Osteocyte (in vitro differentiated cells): ENCODE measurements at places on chromosomes 11 and 22. TPM values are rescaled to one million over a fixed set of nuclear protein-coding genes. Genes with fewer than 3 reads are reported as not detected.

Gene CECR2
- total RNA-seq: 0.24 and 0.63 TPM in 2 replicates

Gene DRICH1
- total RNA-seq: 0.43 TPM in 1 of 2 replicates, not detected in the other

Gene FAM111A
- total RNA-seq: 43.0 and 48.5 TPM in 2 replicates

Gene TRABD
- total RNA-seq: 24.3 and 25.9 TPM in 2 replicates

DNA sequence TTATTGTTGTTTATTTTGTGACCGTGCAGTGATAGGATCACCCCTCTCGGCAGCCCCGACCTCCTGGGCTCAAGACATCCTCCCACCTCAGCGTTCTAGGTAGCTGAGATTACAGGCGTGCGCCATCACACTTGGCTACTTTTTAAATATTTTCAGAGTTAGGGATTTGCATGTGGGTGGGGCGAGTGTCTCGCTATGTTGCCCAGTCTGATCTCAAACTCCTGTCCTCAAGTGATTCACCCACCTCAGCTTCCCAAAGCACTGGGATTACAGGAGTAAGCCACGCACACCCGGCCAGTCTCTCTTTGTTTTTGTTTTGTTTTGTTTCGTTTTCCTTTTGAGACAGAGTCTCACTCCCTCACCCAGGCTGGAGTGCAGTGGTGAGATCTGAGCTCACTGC, 1.2 kb upstream of the INTS5 start:
- DNase-seq: no peak
- peak overlapping the region; percentile 98 for H3K27ac ChIP-seq
- no peaks in the 10 kb centered on the region for H3K27me3 ChIP-seq
- peak overlapping the region; percentile 40 for H3K4me3 ChIP-seq
- H3K4me1 ChIP-seq: peaks cover 14% of the 10 kb centered on the region

- H3K4me1 ChIP-seq: peaks cover 77% of the 10 kb centered on the region
- peaks cover 2% of the 10 kb centered on the region for H3K36me3 ChIP-seq
- H3K27ac ChIP-seq: no peak overlapping the region
- no peak for DNase-seq
Measured at GRCh38 chr11:86625544-86625943, 46.9 kb downstream of the ME3 start.

Gene TPP1
- total RNA-seq: 157 and 171 TPM in 2 replicates

DNA sequence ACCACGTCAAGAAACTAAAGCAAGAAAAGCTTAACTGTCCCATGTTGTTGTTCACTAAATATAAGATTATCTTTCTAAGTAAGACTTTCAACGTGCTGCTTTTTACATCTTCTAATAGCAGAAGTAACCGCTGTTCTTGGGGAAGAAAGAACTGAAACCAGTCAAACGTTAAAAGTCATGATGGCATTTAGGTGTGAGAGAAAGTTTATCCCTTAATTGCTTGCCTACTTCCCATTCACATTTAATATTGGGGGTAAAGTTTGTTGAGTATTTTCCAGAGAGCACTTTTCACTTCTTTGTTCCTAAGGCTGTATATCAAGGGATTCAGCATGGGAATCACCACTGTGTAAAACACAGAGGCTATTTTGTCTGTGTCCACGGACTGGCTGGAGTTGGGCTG, 970 bp downstream of the OR5B21 start:
- no peak overlapping the region for H3K4me3 ChIP-seq
- DNase-seq: no peak
- H3K4me1 ChIP-seq: no peaks in the 10 kb centered on the region
- no peak overlapping the region for H3K27ac ChIP-seq
- H3K27me3 ChIP-seq: peaks cover 56% of the 10 kb centered on the region

Gene APOA5
- not detected in 2 replicates for total RNA-seq

GRCh38 chr22:50503475-50504145, 3.9 kb downstream of the LMF2 start:
- no peaks in the 10 kb centered on the region for H3K27me3 ChIP-seq
- H3K4me1 ChIP-seq: peaks cover 6% of the 10 kb centered on the region
- no peak overlapping the region for H3K27ac ChIP-seq
- peaks cover 1% of the 10 kb centered on the region for H3K36me3 ChIP-seq
- no peak for DNase-seq
- no peak overlapping the region for H3K4me3 ChIP-seq

Gene C11orf21
- total RNA-seq: 0.16 TPM in 1 of 2 replicates, not detected in the other

GRCh38 chr11:60919956-60920355, 4.3 kb upstream of the TMEM132A start:
- H3K27ac ChIP-seq: no peak overlapping the region
- H3K36me3 ChIP-seq: peaks cover 20% of the 10 kb centered on the region
- no peak overlapping the region for H3K4me3 ChIP-seq
- DNase-seq: no peak

DNA sequence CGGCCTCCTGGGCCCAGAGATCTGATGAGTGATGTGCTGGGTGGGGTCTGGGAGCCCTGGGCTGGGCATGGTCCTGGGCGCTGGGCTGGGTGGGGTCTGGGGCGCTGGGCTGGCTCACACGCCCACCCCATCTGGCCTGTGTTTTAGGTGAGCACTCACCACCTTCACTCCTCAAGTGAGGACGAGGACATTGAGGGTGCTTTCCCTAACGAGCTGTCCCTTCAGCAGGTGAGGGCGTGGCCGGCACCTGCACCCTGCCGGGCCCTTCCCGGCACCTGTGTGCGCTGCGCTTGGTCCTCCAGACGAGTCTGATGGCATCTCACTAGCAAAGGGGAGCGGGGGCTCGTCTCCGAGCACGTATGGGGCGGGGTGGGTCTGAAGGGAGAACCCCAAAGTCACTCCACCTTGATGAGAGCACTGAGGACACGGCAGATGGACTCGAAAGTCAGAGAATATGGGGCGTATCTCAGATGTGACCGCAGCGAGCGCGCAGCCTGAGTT, 37.9 kb downstream of the SBF1 start:
- H3K4me3 ChIP-seq: no peak overlapping the region
- no peak overlapping the region for H3K27ac ChIP-seq
- no peak for DNase-seq
- H3K4me1 ChIP-seq: no peaks in the 10 kb centered on the region
- no peaks in the 10 kb centered on the region for H3K27me3 ChIP-seq
- H3K36me3 ChIP-seq: peaks cover 10% of the 10 kb centered on the region

DNA sequence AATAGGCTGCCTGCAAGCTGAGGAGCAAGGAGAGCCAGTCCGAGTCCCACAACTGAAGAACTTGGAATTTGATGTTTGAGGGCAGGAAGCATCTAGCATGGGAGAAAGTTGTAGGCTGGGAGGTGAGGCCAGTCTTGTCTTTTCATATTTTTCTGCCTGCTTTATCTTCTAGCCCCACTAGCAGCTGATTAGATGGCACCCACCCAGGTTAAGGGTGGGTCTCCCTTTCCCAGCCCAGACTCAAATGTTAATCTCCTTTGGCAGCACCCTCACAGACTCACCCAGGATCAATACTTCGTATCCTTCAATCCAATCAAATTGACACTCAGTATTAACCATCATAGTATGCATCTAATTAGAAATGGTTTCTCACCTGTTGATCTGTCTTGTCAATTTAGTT, 5.0 kb upstream of the COX8A start:
- peaks cover 3% of the 10 kb centered on the region for H3K4me1 ChIP-seq
- no peaks in the 10 kb centered on the region for H3K27me3 ChIP-seq
- DNase-seq: no peak

GRCh38 chr22:36201630-36202319, at the start of gene APOL4:
APOL4 (minus strand) TSS chr22:36201809; CDS start chr22:36201734, 75 bp downstream.
- no peak within 1 kb of the TSS for H3K4me3 ChIP-seq
- no peaks in the 10 kb centered on the region for H3K36me3 ChIP-seq
- H3K27ac ChIP-seq: no peak within 1 kb of the TSS
- no peak for DNase-seq
- peaks cover 16% of the 10 kb centered on the region for H3K4me1 ChIP-seq

Gene LARGE2
- not detected in 2 replicates for total RNA-seq

DNA sequence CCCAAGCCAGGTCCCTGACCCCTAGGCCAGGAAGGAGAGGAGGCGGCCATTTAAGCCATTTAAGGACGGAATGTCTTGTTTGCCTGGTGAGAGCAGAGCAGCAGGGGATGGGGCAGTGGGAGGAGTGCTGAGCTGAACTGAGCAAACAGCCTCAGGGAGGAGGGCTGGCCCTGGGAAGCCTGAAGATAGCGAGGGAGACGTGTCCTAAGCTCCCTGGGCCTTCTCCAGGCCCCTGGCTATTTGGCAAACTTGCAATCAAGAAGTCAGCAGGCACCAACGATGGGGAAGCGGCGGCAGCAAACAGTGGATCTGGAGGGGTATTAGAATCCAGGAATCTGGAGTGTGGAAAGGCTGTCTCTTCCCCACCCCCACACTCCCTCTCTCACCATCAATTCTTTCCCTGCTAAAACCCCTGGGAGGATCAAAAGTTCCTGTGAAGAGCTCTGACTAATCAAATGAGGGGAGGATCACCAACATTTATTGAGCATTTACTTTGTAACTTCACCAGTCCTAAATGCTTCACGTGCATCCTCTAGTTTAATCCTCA, 8.8 kb downstream of the BCL9L start:
- H3K4me1 ChIP-seq: peaks cover 96% of the 10 kb centered on the region
- no peak for DNase-seq
- no peaks in the 10 kb centered on the region for H3K27me3 ChIP-seq
- peak overlapping the region; percentile 100 for H3K27ac ChIP-seq

Gene SHANK2
- 0.03 and 0.16 TPM in 2 replicates for total RNA-seq

GRCh38 chr11:64848826-64849597, 4.6 kb upstream of the CDC42BPG start:
- no peaks in the 10 kb centered on the region for H3K27me3 ChIP-seq
- no peak for DNase-seq

Gene KCNQ1OT1
- 3.4 and 3.9 TPM in 2 replicates for total RNA-seq

DNA sequence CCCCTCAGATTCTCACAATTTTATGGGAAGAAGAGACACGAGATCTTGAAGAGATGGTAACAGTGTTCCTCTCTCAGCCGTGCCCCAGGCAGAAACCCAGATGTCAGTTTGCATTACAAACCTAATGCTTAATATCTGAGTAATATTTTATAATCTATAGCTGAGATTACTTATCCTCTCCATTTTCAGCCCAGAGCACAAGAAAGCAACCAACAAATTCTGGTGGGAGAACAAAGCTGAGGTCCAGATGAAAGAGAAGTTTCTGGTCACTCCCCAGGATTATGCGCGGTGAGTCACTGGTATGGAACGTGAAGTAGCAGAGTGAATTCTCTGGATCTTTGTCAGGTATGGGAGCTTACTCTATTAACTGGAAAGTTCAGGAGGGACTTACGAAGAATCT, 884 bp downstream of the CENATAC start:
- H3K4me3 ChIP-seq: peak overlapping the region; percentile 95
- no peak for DNase-seq
- peaks cover 28% of the 10 kb centered on the region for H3K4me1 ChIP-seq
- peak overlapping the region; percentile 92 for H3K27ac ChIP-seq
- H3K27me3 ChIP-seq: no peaks in the 10 kb centered on the region

DNA sequence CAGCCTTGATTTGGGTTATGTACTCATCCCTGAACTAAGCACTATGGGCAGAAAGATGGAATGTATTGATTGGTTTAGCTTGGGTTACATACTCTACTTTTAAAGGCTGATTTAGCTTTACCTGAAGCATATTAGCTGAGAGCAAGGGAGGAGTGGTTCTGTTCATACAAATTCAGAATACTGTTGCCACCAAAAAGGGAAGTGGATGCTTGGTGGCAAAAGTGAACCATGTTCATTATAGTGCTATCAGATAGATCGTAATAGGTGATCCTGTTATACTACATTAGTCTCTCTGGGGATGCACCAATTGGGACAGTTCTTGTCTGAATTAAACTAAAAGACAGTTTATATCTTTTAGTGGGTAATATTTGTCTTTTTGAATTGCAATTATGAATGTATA, 44.5 kb upstream of the RRM1 start:
- H3K27ac ChIP-seq: no peak overlapping the region
- H3K27me3 ChIP-seq: no peaks in the 10 kb centered on the region
- DNase-seq: no peak
- H3K4me1 ChIP-seq: peaks cover 3% of the 10 kb centered on the region
- no peak overlapping the region for H3K4me3 ChIP-seq
- H3K36me3 ChIP-seq: peaks cover 5% of the 10 kb centered on the region

GRCh38 chr11:79241205-79241851, 199.5 kb downstream of the TENM4 start:
- DNase-seq: no peak
- peaks cover 3% of the 10 kb centered on the region for H3K36me3 ChIP-seq
- no peak overlapping the region for H3K4me3 ChIP-seq
- peak overlapping the region; percentile 27 for H3K27ac ChIP-seq
- H3K4me1 ChIP-seq: peaks cover 58% of the 10 kb centered on the region
- H3K27me3 ChIP-seq: no peaks in the 10 kb centered on the region
